Stimulated activated CD4-positive, alpha-beta T cell treated with anti-CD3 and anti-CD28 coated beads, Interleukin-2, amount 100 ng/mL, for 4 hours (primary cell): ENCODE measurements at places on chromosomes 11 and 22.

GRCh38 chr11:44597358-44598012 is 32.0 kb downstream of the CD82 start:
- no peak for DNase-seq

DNA sequence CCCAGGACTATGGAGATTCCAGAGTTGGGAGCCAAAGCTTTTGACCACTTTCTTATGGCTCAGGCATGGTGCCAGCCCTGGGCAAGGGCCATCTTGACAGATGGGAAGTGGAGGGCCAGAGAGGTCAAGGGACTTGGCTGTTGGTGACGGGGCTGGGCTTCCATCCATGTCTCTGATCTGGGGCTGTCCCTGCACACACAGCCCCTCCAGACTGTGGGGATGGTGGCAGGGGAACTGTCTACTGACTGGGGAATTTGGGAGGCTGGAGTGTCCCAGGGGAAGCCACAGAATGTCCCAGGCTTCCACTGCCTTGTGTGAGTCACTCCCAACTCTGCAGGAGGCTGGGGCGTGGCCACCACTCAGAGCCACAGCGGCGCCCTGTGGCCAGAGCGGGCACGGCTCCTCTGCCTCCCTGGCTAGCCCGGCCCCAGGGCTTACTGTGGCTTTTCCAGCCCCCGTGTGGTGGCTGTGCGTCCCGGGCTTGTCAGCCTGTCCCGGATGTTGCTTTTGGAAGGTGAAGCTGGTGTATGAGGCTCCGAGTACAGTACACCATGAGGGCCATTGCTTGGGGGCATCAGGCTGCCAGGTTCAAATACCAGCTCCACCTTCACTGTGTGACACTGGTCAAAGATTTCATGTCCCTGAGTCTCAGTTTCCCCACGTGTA is 19.6 kb downstream of the C22orf23 start:
- peak; percentile 71 for DNase-seq

- no peak for DNase-seq
Measured at GRCh38 chr11:63508009-63508408, 2.1 kb downstream of the LGALS12 start.

GRCh38 chr11:82007521-82007920 is 726.1 kb downstream of the FAM181B start:
- no peak for DNase-seq

- DNase-seq: no peak
Measured at GRCh38 chr11:110046775-110047380, 46.3 kb upstream of the ZC3H12C start.

- no peak for DNase-seq
Measured at GRCh38 chr11:1899090-1899489, 7.4 kb upstream of the PRR33 start.

- DNase-seq: no peak
Measured at GRCh38 chr22:38862375-38863329, 9.4 kb downstream of the CBX6 start.

DNA sequence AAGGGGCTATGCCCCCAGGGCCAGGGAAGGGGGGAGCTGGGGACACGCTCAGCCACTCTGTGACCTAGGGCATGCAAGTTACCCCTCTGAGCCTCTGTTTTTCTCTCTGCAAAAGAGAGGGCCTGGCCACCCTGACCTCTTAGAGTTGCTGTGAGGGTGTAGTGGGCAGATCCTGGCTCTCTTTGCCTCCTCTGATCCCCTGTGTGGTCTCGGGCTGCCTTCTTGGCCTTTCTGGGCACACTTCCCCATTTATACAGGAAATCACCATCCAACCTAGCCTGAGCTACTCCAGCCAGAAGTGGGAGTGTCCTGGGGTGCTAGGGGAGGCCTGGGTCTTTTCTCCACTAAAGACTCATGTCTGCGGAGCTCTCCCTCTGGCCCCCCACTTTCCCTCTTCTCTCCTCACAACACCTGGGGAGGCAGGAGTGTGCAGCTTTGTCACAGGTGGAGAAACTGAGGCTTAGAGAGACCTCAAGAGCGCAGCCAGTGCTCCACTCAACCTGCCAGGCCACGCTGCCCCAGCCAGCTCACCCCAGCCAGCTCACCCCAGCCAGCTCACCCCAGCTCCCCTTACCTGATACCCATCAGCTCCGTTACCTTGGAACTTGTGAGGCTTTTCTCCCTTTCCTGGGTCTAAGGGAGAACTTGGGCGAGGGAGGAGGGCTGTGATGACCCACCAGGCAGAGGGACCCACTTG is 1.4 kb downstream of the AIFM3 start:
- no peak for DNase-seq

GRCh38 chr11:63380130-63380529 is 10.5 kb downstream of the SLC22A9 start:
- DNase-seq: no peak

GRCh38 chr22:21712751-21713427 is 22.7 kb downstream of the YPEL1 start:
- DNase-seq: peak; percentile 15

DNA sequence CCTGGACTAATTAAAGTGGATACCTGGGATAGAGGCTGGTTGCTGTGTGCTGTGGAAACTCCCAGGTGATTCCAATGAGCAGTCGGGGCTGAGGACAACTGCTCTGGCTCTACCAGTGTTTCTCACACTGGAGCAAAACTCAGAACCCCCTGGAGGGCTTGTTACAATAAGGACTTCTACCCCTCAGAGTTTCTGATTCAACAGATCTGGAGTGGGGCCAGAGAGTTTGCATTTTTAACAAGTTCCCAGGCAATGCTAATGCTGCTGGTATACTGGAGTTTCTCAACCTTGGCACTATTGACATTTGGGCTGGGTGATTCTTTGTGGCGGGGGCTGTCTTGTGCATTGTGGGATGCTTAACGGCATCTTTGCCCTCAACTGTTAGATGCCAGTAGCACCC is 353.7 kb downstream of the MIAT start:
- DNase-seq: no peak
